ENCODE measurements at places on chromosomes 6 and 20.
A peak's percentile ranks its signal among the peaks of the same experiment; 100 is the strongest.

DNA sequence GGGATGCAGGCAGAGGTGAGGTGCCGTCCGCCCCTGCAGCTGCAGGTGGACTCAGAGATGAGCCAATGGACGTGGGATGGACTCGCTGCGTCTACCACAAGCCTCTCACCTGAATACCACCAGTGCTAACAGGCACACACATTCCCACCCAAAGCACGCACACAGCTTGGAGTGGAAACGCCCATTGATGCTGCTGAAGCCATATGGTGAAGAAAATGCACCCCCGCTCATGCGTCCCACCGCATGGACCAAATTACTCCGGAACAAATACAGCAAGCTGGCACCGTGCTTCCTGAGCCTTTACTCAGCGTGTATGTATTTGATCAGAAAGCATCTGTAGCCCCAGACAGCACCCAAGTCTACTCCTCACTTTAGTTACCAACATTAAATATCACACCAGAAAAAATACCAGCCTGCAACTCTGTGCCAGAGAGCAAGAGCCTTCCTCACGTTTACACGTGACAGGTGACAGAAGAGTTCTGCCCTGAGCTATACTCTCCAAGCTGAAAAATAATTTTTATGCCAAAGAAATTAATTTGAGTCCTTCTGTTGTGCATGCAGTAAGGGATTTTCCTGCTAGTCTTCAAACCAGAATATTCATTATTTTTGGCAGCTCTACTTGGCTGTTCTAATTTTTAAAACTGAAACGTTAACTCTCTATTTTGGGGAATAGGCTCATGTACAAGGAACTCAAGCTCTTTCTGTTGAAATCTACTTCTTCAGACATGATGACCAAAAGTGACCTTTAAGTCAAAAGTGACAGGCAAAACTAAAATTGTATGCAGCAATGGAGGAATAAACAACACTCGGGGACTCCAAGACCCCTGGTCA lies 58.2 kb upstream of the SYNDIG1 start:
- DNase-seq, result no peak

GRCh38 chr6:145086197-145086596 lies 649.1 kb downstream of the EPM2A start:
- no peak for DNase-seq

- DNase-seq, result no peak
These were observed 422.9 kb upstream of the CHD6 start for GRCh38 chr20:42041000-42041565.

GRCh38 chr6:89221129-89221528 lies 4.0 kb upstream of the GABRR1 start:
- no peak for DNase-seq

- no peak for DNase-seq
These were observed 6.6 kb upstream of the SERPINB6 start for GRCh38 chr6:2977799-2978590.

- DNase-seq, result no peak
These were observed 2.4 kb upstream of the DEFB114 start for GRCh38 chr6:49966334-49966733.

- no peak for DNase-seq
These were observed 327.7 kb downstream of the DHX35 start for GRCh38 chr20:39289831-39290230.

GRCh38 chr20:655726-656624 lies 3.0 kb upstream of the SRXN1 start:
- no peak for DNase-seq

DNA sequence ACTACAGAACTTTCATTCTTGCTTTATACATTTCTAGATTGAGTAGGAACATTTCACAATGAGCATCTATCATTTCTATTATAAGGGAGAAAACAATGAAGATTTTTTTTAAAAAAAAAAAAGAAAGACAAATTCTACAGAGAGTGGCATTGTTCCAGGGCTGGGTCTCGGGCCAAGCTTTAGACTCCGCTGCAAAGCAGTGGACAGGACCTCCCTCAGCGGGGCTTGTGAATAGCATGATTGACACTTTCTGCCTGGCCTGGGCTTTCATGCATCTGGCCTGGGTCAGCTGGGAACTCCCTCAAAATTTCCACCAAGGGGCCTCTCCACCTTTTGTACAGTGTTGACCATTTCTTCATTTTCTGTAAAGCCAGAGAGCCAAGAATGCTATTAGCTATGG lies 55.8 kb upstream of the HIVEP2 start:
- no peak for DNase-seq

DNA sequence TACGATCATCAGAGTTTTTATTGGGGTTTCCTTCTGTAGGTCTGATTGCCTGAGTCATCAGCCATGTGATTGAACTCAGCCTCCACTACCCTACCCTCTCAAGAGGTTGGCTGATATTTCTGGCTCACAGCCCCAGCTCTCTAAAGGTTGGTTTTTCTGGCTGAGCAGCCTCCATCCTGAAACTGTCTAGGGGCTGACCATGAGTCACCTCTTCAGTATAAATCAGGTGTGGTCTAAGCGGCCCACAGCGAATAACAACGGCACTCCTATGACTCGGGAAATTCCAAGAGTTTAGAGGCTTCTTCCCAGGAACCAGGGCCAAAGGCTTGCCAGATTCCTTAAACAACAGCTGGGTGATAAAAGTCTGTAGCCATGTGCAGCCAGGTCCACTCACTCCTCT lies 115.5 kb downstream of the SOD2 start:
- DNase-seq, result no peak

DNA sequence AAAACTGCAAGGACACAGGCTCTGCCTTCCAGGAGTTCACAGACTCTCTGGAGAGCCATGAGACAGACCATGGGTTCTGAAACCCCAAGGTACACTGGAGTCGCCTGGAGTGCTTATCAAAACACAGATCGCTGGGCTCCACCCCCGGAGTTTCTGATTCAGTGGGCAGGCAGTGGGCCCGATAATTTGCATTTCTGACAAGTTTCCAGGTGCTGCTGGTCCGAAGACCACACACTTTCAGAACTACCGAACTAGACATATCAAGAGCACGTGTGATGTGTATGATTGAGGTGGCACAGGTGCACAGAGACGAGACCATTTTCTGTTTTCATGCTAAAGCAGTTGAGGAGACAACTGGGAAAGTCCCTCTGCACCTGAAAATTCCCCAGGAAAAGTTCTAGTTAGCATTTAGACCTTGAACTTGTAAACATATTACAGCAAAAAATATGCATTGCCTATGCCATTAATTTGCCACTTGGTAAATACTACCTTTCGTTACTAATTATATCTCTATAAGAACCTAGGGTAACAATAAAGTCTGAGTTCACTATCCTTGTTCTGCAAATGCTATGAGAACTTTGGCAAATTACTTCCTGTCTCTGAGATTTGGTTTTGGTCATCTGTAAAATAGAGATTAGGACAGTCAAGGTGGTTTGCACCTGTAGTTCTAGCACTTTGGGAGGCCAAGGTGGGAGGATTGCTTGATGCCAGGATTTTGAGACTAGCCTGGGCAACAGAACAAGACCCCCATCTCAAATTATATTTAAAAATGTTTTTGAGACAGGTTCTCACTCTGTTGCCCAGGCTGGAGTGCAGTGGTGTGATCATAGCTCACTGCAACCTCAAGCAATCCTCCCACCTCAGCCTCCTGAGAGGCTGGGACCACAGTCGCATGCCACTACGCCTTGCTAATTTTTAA lies 14.3 kb upstream of the PIM1 start:
- peak; percentile 74 for DNase-seq

- DNase-seq, result no peak
These were observed 26.5 kb downstream of the PANK2 start for GRCh38 chr20:3915691-3916090.

- DNase-seq, result peak; percentile 67
These were observed 14.3 kb upstream of the NCOA3 start for GRCh38 chr20:47487175-47487917.

DNA sequence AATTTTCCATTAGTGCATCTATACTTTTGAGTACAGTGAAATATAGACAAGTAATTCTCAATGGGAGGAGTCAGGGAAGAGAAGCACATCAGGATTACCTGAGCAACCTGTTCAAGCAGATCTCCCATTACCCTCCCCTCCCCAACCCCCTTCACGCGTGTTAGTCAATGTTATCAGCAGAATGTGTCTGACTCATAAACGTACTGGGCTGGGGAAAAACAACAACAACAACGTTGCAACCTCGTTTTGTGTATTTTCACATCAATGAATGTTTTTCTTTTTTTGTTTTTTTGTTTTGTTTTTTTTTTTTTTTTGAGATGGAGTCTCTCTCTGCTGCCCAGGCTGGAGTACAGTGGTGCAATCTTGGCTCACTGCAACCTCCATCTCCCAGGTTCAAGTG lies 287.0 kb upstream of the STXBP5 start:
- no peak for DNase-seq

DNA sequence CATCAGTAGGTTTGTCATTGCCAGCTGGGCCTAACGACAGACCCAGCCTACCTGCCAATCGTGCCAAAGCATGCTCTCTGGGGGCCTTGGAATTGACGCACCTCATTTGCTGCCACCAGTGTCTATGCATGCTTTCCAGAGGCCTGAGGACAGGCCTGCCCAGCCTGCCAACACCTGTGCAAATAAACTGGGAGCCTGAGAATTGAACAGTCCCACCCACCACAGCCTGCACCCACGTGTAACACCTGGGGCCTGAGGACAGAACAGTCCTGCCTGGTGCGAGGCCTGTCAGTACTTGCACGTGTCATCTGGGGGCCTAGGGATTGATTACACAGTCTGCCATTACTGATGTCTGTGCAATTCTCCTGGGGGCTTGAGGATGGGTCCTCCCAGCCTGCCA lies 6.2 kb upstream of the RNF217 start:
- DNase-seq, result no peak

DNA sequence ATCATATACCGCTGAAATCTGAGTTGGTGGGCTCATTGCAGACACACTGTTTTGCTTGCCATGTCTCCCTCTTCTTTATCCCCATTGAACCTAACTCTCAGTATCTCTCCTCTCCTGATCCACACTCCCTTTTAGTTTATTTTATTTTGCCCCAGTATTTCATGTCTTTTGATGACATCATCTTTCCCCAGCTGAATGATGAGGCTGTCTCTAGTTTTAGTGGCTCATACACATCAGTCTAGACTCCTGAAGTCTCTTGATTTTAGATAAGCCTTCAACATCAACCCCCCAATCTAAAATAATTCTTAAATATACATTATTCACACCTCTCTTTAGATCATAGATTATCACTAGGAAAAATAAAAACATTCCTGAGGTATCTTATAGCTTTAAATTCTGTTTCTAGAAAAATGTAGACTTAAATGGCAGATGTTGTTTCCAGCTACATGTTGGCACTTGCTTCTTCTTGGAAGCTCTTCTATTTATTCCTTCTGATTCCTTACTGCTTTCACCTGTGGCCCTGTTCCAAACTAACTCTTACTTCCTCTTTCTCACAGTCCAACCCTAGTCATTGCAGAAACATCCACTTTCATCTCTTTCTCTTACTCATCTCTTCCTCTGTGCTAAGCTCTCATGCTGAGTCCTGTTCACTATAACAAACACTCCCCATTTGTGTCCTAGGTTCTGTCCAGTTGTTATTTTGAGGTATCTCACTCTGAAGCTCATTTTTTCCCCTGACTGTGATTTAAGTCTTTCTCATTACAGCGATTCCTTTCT lies 191.9 kb upstream of the SLC35B3 start:
- no peak for DNase-seq

DNA sequence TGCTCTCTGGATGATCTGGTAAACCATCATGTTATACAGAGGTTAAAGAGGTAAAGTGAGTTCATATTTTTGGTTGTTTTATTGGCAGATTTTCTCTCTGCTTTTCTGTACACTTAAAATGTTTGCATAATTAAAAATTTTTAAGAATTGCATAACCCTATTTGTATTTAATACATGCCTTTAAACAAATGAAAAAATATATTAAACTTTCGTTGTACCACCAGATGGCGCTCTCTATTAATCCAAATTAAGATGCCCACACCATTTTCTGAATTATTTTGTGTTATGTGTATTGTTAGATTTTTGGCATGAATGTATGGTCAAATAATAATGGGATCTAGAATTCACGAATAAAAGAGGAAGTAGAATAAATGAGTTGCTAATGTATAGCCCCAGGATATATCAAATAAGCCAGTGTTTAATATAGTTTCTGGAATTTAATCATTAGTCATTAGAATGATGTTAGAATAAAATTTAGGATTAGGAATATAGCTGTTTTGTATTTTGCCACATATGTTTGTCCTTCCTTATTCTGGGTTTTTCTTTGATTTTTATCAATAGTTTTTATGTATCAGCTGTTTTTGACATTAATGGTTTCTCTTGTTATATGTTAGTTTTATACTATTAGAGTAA lies 38.9 kb downstream of the SMAP1 start:
- no peak for DNase-seq

- DNase-seq, result no peak
These were observed 59.2 kb downstream of the ANKRD6 start for GRCh38 chr6:89492025-89492640.

DNA sequence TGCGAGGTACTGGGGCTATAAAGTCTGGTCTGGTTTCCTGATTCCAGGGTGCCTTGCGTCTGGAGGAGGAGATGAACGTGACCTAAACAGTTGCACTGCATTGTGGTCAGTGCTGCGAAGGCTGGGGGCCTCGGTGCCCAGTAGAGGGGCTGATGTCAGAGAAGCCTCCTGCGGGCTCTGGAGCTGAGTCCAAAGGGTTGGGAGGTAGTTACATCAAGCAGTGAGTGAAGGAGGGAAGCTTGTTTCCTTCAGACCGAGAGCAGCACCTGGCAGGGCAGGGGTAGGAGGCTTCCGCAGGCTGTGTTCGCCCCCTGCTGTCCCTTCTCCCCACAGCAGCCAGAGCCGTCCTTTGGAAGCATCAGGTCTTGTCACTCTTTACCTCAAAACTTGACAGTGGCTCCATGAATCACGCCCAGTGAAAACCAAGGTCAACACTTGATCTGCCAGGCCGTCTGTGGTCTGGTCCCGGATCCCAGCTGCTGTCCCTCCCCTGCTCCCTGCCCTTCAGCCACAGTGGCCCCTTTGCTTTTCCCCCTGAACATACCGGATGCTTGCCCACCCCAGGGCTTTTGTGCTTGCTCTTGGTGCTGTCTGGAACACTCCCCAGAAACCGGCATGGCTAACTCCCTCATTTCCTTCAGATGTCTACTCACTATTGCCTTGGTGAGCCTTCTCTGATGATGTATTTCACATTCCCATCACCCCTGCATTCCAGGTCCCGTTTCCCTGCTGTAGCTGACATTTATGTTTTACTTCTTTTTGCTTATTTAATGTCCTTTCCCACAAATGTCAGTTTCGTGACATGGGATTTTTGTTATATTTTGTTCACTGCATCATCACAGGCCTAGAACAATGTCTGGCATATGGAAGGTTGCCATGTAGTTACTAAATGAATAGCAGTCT lies 7.0 kb downstream of the DYNLRB1 start:
- peak; percentile 64 for DNase-seq

GRCh38 chr6:71332012-71332411 lies 43.4 kb downstream of the OGFRL1 start:
- DNase-seq, result no peak
